Sigmoid colon (tissue), 7 donors: ENCODE measurements at places on chromosomes 3 and 15.

DNA sequence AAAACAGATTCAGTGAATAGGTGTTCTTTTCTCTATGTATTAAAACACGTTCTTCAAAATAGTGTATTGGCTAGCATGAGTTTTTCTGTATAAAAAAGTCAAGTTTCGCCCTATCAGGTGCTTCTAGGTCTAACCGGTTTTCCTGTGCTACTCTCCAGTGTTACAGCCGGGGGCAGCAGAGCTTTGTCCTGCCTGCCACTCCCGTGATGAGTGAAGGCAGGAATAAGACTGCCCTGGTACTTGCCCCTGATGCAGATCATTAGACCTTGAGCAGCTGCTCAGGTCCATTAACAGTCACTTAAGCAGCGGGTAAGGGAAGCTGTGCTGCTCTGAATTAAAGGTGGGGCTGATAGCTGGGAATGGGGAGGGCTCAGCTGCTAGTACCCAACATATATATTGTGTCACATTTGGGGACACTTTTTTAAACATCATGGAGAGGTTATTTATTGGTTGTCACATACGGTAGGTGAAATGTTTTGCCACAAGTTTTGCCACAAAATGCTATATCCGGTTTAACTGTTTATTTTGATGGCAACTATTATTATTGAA lies 1.3 kb upstream of the UNC13C start:
- H3K4me3 ChIP-seq = no peak overlapping the region
- H3K27me3 ChIP-seq = no peaks in the 10 kb centered on the region
- H3K27ac ChIP-seq = no peak overlapping the region

GRCh38 chr3:4726549-4726948 lies 233.4 kb downstream of the ITPR1 start:
- H3K27ac ChIP-seq = no peak overlapping the region
- peaks cover 8% of the 10 kb centered on the region for H3K36me3 ChIP-seq

GRCh38 chr15:47944637-47945288 lies 176.0 kb upstream of the SLC24A5 start:
- H3K4me1 ChIP-seq = no peaks in the 10 kb centered on the region
- H3K36me3 ChIP-seq = no peaks in the 10 kb centered on the region
- DNase-seq = no peak
- no peak overlapping the region for H3K27ac ChIP-seq
- no peaks in the 10 kb centered on the region for H3K27me3 ChIP-seq

GRCh38 chr3:159996959-159997358 lies 8.3 kb downstream of the IL12A start:
- H3K4me1 ChIP-seq = no peaks in the 10 kb centered on the region
- no peaks in the 10 kb centered on the region for H3K27me3 ChIP-seq
- no peak overlapping the region for H3K27ac ChIP-seq
- no peaks in the 10 kb centered on the region for H3K36me3 ChIP-seq

GRCh38 chr15:71443538-71443937 lies 328.3 kb downstream of the THSD4 start:
- H3K36me3 ChIP-seq = no peaks in the 10 kb centered on the region
- DNase-seq = no peak
- H3K4me3 ChIP-seq = no peak overlapping the region

- no peak overlapping the region for H3K4me3 ChIP-seq
- H3K27ac ChIP-seq = no peak overlapping the region
- H3K4me1 ChIP-seq = peaks cover 8% of the 10 kb centered on the region
- no peaks in the 10 kb centered on the region for H3K27me3 ChIP-seq
Observed at GRCh38 chr3:186342197-186342596, 19.8 kb downstream of the DGKG start.

DNA sequence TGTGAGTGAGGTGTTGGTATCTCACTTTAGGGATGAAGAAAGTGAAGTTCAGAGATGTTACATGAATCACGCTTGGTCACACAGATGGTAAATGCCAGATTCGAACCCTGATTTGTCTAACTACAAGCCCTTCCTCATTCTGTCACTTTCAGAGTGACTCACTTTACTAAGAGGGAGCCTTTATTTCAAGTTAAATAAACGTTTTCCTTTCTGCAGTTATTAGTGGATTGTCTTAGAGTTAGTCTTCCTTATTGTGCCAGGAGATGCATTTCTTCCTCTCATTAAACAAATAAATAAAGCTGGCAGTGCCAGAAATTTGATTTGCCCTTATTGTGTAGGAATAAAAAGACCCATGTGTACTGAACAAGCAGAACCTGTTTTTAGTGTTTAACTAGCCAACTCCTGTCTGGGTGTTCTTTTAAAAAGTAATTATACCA lies 162.5 kb downstream of the AKAP13 start:
- H3K36me3 ChIP-seq = no peaks in the 10 kb centered on the region
- H3K4me1 ChIP-seq = no peaks in the 10 kb centered on the region
- no peak for DNase-seq

GRCh38 chr3:99442599-99442998 lies 195.8 kb upstream of the COL8A1 start:
- H3K4me3 ChIP-seq = no peak overlapping the region
- H3K4me1 ChIP-seq = no peaks in the 10 kb centered on the region
- H3K27ac ChIP-seq = no peak overlapping the region
- H3K36me3 ChIP-seq = no peaks in the 10 kb centered on the region
- H3K27me3 ChIP-seq = no peaks in the 10 kb centered on the region

DNA sequence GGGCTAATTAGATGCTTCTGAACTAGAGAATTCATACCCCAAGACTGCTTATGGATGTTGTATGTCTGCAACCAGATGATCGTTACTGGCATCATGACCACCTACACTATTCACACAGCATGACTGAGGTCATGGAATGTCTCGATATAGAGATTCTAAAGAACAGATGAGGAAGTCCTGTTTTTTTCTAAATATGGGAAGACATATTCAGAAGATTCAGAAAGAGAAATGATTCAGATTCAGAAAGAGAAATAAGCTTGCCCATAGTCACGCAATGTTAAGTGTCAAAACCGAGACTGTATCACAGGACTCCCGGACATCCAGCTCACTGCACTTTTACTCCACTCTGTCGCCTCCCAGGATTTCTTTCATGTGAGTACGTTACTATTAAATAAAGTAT lies 136.2 kb downstream of the TPRG1 start:
- H3K36me3 ChIP-seq = no peaks in the 10 kb centered on the region
- H3K27ac ChIP-seq = no peak overlapping the region
- no peak for DNase-seq

DNA sequence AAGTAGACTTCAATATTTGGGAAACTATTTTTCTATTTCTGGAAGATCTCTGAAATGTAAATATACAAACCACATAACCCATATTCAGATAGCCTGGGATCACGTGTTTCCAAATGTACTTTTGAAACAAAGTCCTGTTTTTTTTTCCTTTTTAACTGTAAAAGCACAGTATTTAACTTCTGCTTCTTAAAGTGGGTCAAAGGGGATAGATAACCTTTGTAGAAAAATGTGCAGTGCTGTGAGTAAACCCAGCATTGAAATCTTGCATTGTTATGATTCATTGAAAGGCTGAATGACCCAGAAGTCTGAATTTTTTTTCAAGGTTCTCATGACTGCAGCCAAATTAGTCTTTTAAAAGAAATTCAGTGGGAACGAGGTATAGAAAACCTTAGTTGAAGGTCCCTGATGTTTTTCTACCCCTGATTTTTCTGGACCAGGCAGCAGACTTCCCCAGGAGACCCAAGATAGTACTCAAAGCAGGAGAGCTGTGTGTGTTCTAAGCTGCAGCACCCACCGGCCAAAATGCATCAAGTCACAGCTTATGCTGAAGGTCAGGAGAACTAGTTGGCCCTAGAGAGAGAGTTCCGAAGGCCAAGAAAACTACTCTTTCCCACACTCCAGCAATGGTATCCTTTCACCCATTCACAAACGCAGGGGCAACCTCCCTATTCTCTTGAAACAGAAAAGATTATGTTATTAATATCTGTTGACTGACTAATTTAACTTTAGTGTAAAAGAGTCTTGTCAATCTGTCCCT lies 43.6 kb upstream of the APH1B start:
- no peaks in the 10 kb centered on the region for H3K27me3 ChIP-seq
- H3K27ac ChIP-seq = peak overlapping the region; percentile 62
- peaks cover 31% of the 10 kb centered on the region for H3K4me1 ChIP-seq
- H3K4me3 ChIP-seq = no peak overlapping the region
- DNase-seq = no peak
- H3K36me3 ChIP-seq = no peaks in the 10 kb centered on the region

- peaks cover 10% of the 10 kb centered on the region for H3K4me1 ChIP-seq
- no peaks in the 10 kb centered on the region for H3K36me3 ChIP-seq
- no peak overlapping the region for H3K27ac ChIP-seq
Observed at GRCh38 chr15:68559345-68560310, 19.2 kb upstream of the CORO2B start.

DNA sequence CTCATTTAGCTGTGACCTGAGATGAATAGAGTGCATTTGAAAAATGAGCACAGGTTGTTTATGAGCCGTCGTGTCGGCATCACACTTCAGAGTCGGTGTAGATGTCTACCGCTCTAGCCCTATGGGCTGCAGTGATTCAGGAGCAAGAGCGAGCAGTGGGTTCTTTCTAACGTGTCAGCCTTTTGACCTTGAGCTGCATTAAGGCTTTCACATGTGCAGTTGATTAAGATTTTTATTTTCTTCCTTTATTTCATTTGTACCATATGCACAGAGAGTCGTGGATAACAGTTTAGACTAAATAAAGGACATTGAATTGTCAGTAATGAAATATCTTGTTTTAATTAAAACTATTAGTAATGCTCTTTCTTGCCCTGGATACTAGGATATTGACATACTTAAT lies 368.2 kb downstream of the PTPRG start:
- H3K27ac ChIP-seq = peak overlapping the region; percentile 78
- H3K27me3 ChIP-seq = no peaks in the 10 kb centered on the region
- DNase-seq = no peak
- H3K4me1 ChIP-seq = peaks cover 63% of the 10 kb centered on the region
- no peak overlapping the region for H3K4me3 ChIP-seq
- no peaks in the 10 kb centered on the region for H3K36me3 ChIP-seq

- no peaks in the 10 kb centered on the region for H3K4me1 ChIP-seq
- DNase-seq = no peak
- no peaks in the 10 kb centered on the region for H3K27me3 ChIP-seq
- no peaks in the 10 kb centered on the region for H3K36me3 ChIP-seq
Observed at GRCh38 chr3:28039234-28039633, 202.2 kb upstream of the CMC1 start.

DNA sequence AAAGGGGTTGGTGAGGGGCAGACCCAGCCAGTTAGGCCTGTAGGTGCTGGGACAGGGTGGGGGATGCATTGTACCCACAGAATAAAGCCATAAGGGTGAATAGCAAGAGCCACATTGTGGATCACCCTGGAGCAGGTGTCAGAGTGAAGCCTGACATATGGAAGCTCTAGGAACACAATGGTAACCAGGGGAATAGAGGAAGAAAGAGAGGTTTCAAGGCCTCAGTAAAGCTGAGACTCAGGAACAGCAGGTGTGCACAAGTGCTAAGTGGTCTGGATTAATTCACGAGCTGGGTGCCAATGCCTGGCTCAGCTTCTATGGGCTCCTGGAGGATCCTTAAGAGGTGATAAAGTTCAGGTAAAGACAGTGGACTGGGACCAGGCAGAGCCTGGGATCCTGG lies 323.7 kb upstream of the CTNNB1 start:
- H3K36me3 ChIP-seq = no peaks in the 10 kb centered on the region
- H3K4me1 ChIP-seq = peaks cover 27% of the 10 kb centered on the region
- H3K27ac ChIP-seq = no peak overlapping the region
- no peak for DNase-seq
- H3K4me3 ChIP-seq = no peak overlapping the region

DNA sequence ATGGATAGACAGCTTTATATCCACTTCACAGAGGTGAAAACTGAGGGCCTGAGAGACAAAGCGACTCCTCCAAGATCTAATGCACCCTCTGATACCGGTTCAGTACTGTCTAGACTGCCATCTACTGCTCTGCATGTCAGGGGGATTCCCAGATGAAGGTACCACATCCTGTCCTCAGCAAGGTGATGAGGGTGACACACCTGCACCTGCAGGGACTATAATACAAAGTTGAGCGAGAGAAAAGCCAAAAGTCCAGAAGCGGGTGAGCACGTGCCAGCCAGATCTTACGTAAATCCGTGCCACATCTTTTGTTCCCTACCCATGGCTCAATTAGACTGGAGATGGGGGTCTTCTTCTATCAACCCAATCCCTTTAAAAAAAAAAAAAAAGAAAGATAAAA lies 32.4 kb upstream of the HES1 start:
- H3K27me3 ChIP-seq = no peaks in the 10 kb centered on the region
- H3K4me1 ChIP-seq = no peaks in the 10 kb centered on the region
- H3K36me3 ChIP-seq = no peaks in the 10 kb centered on the region
- H3K27ac ChIP-seq = no peak overlapping the region

GRCh38 chr3:156497326-156497725 lies 57.6 kb downstream of the SSR3 start:
- no peaks in the 10 kb centered on the region for H3K36me3 ChIP-seq
- no peak overlapping the region for H3K27ac ChIP-seq
